ENCODE measurements at places on chromosomes 12 and 14.

DNA sequence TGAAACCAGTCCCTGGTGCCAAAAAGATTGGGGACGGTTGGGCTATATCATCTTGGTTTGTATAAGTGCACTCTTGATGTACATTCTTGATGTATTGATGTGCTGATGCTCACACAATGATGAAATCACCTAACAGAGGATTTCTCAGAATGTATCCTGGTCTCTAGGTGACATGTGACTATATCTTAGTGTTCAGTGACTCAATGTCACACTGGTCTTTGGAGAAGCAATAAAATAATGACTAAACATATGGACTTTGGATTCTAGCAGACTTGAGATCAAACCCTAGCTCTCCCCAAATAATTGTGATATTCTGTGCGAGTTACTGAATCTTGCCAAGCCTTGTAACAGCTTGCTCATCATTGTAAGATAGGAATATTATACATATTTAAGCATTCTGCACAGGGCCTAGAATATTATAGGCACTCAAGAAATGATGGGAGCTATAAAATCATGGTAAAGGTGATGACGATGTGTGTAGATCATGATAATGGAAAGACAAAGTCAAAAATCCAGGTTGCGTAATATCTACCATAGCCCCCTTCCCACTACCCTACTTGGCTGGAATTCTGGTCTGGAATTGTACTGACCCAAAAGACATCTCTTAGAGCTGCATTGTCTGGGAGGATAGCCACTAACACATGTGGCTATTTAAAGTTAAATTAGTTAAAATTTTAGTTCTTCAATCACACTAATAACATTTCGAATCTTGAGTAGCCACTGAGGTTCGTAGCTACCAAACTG lies 117.6 kb upstream of the PWP1 start:
- DNase-seq, result no peak

DNA sequence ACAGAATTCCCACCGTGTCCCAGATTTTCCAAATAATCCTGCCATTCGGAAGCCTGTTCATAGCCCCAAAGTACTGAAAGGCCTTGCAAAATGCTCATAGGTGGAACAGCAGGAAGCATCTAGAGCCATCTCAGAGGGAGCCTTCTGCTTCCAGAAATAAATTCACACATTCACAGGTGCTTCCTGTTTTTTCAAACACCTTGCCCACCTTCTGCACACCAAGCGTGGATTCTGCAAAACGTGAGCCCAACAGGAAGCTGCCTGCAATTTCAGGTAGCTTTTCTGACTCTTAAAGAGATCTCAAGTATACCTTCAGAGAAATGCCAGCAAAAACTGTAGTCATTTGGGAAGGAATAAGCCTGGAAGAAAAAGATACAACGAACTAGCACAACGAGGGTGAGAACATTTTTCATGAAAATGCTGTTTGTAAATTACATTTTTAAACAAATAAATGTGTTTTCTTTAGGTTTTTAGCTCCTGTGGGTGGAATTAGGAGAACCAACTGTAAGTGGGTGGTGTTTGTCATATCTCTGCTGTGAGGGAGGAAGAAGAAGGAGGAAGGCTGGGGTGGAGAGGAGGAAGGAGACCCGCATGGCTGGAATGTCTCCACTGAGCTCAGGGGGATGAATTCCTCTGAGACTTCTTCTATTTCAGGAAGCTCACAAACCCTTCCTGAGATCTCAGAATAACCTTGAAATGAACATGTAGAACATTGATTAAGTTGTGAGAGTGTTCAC lies at the start of gene IFNG-AS1:
IFNG-AS1 (plus strand) TSS at position 264 of the 737 bp plus-strand sequence.
- DNase-seq, result no peak

DNA sequence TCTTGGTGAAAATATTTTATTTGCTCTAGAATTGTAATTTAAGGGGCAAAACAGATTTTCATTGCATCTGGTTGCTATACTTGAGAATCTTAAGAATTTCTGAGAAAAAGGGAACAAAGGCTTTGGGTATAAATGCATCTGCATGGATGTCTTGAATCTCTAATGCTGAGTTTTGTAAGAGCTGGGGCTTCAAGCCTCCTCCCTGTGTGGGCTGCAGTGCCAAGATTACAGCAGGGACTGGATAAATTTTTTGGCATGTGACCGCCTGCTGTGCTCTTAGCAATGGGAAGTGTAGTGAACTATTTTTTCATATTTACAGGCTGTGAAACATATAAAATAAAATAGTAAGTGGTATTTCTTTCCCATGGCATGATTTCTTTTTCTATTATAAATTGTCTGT lies 70.0 kb downstream of the SLC38A6 start:
- no peak for DNase-seq

- DNase-seq, result no peak
These were observed 51.8 kb downstream of the TRAF3 start for GRCh38 chr14:102829016-102829548.

DNA sequence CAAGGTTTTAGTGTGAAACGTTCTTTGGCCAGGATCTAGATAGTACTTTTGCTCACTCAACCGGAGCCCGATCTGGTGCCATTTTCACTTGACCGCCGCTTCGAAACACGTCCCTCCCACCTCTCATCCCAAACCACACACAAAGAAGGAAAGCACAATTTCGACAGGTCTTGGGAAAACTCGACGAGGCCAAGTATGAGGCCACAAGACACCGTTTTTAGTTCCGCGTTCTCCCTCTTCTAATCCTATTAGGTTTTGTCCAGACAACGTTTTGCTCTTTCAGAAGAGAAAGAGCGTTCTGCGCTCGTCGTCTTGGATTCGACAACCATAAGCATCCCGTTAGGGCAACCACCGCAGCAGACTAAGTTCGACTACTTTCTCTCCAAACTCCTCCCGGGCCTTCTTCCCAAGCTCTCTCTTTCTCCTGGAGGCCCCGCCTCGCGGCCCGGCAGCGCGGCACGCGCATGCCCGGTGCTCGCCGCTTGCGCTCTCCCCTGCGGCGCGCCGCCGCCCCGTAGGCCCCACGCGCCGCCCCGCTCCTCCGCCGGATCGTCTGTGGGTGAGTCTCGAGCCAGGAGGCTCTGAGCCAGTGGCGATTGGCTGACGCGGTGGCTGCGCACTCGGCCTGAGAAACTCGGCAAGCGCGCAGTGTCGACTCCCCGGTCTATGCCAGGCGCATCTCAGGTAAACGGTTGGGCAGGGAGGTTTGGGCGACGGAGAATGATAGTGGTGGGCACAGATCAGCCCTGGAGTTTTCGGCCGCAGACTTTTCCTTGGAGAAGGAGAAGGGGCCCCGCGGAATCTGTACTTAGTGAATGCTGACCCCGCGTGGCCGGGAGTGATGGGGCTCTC lies at the start of gene MIPOL1:
MIPOL1 (plus strand) TSS at position 517 of the 852 bp plus-strand sequence. CDS start 49,952 bp downstream, outside the sequence.
- DNase-seq, result peak; percentile 73

GRCh38 chr14:64760146-64760755 lies 56.0 kb downstream of the PLEKHG3 start:
- DNase-seq, result no peak
